ENCODE measurements at places on chromosomes 5 and 9. TPM values are rescaled to one million over a fixed set of nuclear protein-coding genes. Genes with fewer than 3 reads are reported as not detected.

PCDHB2 gene
- 1.7 TPM for total RNA-seq

MUSK gene
- total RNA-seq, result not detected

NUDT2 gene
- total RNA-seq, result 48.1 TPM

PTGDS gene
- not detected for total RNA-seq

RMI1 gene
- 5.7 TPM for total RNA-seq

PCDHGB6 gene
- total RNA-seq, result 0.73 TPM

SYK gene
- not detected for total RNA-seq

BSPRY gene
- not detected for total RNA-seq

MSX2 gene
- 0.25 TPM for total RNA-seq

EPB41L4B gene
- total RNA-seq, result 0.39 TPM

DIRAS2 gene
- total RNA-seq, result not detected

C1QTNF3 gene
- not detected for total RNA-seq

PNPLA7 gene
- total RNA-seq, result 0.34 TPM

NRG2 gene
- 1.1 TPM for total RNA-seq

GNA14 gene
- 2.7 TPM for total RNA-seq

MRPL36 gene
- 55.1 TPM for total RNA-seq

SPARC gene
- 1,145 TPM for total RNA-seq

CDC20B gene
- total RNA-seq, result not detected

EIF4E1B gene
- total RNA-seq, result not detected

CCDC152 gene
- total RNA-seq, result 0.20 TPM

HTR4 gene
- not detected for total RNA-seq

FGF18 gene
- not detected for total RNA-seq

HBEGF gene
- 90.7 TPM for total RNA-seq

GRIN1 gene
- not detected for total RNA-seq

PCDHGB2 gene
- total RNA-seq, result 3.3 TPM

ERCC8 gene
- total RNA-seq, result 16.3 TPM

CFAP157 gene
- not detected for total RNA-seq

STK32A gene
- 0.07 TPM for total RNA-seq

UNC13B gene
- 35.0 TPM for total RNA-seq

RAI14 gene
- total RNA-seq, result 133 TPM

CDC25C gene
- 9.4 TPM for total RNA-seq

SHISAL2B gene
- not detected for total RNA-seq

OR13C2 gene
- total RNA-seq, result not detected

NUTM2G gene
- not detected for total RNA-seq

FST gene
- 13.3 TPM for total RNA-seq

ZDHHC11B gene
- total RNA-seq, result not detected

LIX1 gene
- not detected for total RNA-seq

SLC6A7 gene
- total RNA-seq, result not detected

PLEKHG4B gene
- 0.05 TPM for total RNA-seq

PCDHA13 gene
- total RNA-seq, result not detected

KCNIP1 gene
- total RNA-seq, result 0.20 TPM

CBY3 gene
- not detected for total RNA-seq

Data from mammary microvascular endothelial cell (primary cell).